Breast epithelium (tissue), 4 donors: ENCODE measurements at places on chromosomes 12 and 14.

DNA sequence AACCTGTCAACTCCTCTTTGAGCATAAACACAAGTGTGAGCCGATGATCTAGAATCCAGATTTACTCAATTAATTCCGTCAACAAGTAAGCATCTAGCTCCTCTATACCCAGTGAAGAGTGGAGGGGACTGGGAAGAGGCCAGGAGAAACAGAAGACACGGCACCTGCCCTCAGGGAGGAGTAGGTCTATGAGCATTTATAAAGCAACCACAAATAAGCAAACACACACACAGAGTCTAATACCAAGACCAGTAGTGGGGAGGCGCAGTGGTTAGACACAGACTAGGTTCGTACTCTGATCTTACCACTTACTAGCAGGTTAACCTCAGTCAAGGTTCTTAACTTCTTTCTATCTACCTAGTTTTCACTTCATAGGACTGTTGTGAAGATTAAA is 5.9 kb upstream of the FOXN3 start:
- DNase-seq: no peak

- no peak for DNase-seq
Measured at GRCh38 chr12:78880078-78880477, 15.5 kb downstream of the SYT1 start.

DNA sequence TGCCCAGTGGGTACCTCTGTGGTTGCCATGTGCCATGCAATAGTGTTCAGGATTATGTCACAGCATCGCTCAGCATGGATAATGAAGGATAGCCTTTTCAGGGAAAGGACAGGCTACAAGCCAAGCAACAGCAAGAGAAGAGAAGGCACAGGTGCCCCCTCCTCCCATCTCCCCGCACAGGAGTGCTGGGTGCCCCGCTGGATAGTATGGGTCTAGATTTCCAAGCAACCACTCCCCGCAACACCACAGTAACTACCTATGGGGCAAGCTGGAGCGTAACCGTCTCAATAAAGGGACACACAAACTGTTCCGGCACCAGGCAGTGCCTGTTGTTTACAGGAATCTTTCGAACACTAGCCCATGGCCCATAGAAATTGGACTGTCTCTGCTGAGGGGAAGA is 222.2 kb downstream of the ITPR2 start:
- no peak for DNase-seq

DNA sequence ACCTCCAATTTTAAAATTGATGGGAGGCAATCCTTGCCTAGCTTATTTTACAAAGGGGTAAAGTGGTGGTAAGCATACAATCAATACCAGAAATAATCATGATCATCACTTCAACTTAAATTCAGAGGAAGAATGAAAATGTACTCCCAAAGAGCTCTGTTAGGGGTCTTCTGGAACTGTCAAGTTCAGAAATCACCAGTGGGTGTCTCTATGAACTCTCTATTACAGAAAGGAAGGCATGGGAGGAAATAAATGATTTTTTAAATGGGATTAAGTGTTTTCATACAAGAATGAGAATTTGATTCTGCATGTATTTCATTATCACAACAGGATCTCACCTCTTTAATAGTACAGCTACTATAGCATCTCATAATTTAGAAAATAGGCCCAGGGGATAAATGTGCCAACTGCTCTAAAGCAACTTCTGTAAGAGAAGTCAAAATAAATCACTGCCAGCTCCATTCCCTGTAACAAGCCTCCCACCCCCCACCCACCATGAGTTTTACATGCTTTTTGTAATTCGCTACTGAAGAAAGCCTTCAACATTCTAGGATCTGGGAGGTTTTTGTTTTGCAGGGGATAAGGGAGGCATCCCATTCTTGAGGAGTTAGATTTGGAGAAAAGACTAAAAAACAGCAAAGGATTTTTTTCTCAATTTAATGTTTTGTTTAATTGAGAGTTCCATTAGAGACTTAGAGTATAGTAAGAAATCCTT is 9.7 kb downstream of the DCP1B start:
- DNase-seq: no peak

- DNase-seq: no peak
Measured at GRCh38 chr14:96056509-96057422, 17.6 kb downstream of the C14orf132 start.

- no peak for DNase-seq
Measured at GRCh38 chr12:56995201-56995929, 11.0 kb downstream of the ZBTB39 start.

DNA sequence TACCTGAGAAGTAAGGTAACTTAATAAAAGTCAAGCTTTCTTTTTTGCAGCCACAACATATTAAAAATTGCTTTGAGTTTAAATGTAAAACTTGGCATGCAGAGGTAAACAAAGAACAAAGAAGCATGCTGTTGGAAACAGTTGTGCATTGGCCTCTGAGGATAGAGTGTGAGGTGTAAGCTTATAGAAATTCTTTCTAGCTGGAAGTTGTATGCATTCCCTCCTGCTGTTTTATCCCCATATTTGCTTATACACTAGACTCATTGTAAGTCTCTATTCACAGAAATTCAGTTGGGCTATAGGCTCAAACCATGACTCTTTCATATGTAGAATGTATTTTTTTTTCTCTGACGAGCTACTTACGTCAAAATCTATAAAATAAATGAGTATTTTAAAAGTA is 316.3 kb downstream of the SLC6A15 start:
- DNase-seq: no peak

DNA sequence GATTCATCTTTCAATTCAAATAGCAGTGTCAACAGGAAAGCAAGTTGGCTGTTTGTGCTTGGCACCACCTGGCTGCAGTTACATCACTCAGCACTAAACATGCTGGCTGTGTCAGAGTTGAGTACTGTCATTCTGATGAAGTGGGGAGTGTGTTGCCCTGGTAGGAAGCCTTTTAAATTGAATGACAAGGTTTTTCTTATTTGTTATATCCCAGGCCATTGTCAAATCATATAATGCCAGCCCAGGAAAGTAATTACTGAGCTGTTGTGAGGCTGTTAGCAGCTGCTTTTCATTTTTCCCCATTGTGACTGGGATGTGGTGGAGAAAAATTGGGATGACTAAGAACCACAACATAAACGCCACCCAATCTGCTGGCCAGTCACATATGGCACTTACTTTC is 106.5 kb upstream of the PRKD1 start:
- no peak for DNase-seq

DNA sequence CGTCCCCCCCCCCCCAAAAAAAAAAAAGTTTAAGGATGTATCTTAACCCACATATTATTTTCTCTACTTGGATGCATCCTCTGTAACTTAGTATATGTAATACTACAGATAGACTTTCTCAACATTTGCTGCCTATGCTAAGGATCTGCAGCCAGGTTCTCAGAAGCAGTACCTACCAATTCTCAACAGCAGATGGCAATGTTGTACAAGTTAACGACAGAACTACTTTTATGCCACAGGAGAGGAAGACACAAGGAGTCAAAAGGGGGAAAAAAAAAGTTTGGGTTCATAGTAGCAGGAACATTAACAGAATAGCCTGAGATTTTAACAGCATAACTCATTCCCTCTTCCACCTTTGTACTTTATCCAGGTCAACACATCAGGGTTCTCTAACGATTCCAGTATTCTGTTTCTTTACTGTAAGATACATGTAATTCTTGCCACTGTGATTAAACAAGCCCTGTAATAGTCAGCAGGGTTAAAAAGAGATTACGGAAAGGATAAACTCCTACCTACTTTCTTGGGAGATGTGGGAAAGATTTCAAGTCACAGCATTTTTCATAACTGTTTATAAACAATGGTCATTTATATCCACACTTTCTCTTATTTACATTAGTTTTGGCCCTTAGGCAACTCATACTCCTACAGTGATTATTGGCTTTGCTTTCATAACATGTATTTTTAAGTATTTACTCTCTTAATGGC is 5.7 kb upstream of the NEK9 start:
- peak; percentile 51 for DNase-seq
